Left lung (tissue), 14 donors: ENCODE measurements at places on chromosomes 7 and 10. TPM values are rescaled to one million over a fixed set of nuclear protein-coding genes. Genes with fewer than 3 reads are reported as not detected.

Gene MEPCE
- 33.0 TPM for total RNA-seq

Gene MUC12
- 0.44 TPM for total RNA-seq

Gene KCNMA1
- 21.1 TPM for total RNA-seq

Gene SERPINE1
- 59.4 TPM for total RNA-seq

Gene CPED1
- total RNA-seq = 14.1 TPM

Gene CRYGN
- not detected for total RNA-seq

Gene VSTM2A
- not detected for total RNA-seq

Gene GRM3
- total RNA-seq = not detected

Gene TAS2R3
- 2.7 TPM for total RNA-seq

Gene GSTO2
- 9.5 TPM for total RNA-seq

Gene PRKCQ
- 7.0 TPM for total RNA-seq

Gene C7orf57
- 1.6 TPM for total RNA-seq

Gene PRTFDC1
- total RNA-seq = 5.2 TPM

Gene AKR1C8
- not detected for total RNA-seq

Gene ASIC3
- 3.5 TPM for total RNA-seq
